NCI-H1092 (cell line): ENCODE measurements at places on chromosomes 16 and 17.

GRCh38 chr17:2140683-2141082 is 85.8 kb downstream of the HIC1 start:
- no peak for DNase-seq

DNA sequence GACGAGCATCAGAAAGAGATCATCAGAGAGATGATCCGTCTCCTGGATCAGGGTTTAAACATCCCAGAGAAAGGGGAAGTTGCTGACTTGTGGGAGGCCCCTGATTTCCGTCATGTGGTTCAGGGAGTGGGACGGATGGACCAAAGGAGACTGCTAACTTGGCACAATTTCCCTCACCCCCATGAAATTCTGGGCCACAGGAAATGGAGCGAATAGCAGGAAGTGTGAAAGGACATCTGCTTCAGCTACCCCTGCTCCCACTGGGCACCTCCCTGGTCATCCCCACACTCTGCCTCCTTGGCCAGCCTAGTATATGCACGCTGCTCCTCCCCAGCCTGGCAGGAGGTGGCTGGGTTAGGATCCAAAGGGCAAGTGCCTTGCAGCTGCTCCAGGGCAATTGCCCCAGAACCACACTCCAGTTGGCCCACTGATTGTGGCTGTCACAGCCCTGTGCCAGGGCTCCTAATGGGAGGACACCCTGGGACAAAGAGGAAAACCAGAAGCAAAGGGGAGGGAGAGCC is 1.3 kb downstream of the ARRB2 start:
- no peak for DNase-seq

DNA sequence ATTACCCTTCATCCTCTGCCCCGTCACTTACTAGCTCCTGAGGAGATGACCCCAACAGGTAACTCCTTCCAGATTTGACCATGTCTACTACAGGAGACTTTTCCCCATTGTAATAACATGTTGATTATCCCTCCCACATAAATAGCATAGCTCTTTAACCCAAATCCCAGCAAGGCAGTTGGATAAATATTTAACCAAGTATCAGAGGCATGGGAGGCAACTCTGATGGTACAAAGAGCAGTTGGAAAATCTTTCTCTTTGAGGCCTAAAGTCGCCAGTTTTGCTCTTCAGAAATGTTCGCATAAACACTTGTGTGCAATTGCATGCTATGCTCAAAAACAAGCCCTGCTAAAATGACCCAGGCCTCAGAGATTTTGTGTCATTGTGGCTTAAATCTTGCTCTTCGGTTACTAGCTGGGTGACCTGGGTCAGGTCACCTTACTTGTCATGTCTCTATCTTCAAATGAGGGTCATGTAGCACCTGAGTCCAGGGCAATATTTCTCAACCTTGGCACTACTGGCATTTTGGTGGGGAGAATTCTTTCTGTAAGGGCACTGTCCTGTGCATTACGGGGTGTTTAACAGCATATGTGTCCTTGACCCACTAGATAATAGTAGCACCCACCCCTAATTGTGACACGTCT is 48.8 kb downstream of the HSD17B2 start:
- DNase-seq = no peak

DNA sequence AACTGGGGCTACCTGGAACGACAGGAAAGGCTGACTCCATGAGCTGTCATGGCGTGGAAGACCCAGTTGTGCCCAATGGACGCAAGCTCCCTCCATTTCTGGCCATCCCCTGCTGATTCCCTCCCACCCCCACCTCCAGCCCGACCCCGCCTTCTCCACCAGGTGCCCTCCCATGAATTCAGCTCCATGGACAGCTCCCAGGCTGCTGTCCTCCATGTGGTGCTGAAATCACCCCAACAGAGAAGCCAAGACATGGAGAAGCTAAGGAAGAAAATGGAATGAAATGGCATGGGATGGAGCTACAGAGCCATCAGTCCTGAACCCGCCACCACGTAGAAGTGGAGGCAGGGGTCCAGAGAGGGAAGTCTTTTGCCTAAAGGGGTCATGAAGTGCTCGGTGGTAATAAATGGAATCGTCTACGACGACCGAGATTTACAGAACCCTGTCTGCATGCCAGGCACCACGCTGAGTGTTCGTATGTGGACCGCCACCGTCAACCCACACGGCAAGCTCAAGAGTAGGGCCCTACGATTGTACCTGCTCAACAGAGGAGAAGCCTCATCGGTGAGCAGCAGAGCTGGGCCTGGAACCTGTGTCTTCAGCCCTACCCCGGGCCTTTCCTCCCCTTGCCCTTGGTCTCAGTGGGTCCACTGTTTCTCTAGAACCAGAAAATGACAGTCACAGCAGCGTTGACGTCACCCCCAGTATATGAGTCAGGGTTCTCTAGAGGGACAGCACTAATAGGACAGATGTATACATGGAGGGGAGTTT is 9.3 kb upstream of the ZC3H18 start:
- DNase-seq = no peak

GRCh38 chr17:29155227-29155965 is 24.8 kb downstream of the MYO18A start:
- no peak for DNase-seq

GRCh38 chr16:89122322-89122851 is 28.7 kb downstream of the ACSF3 start:
- DNase-seq = peak; percentile 52

DNA sequence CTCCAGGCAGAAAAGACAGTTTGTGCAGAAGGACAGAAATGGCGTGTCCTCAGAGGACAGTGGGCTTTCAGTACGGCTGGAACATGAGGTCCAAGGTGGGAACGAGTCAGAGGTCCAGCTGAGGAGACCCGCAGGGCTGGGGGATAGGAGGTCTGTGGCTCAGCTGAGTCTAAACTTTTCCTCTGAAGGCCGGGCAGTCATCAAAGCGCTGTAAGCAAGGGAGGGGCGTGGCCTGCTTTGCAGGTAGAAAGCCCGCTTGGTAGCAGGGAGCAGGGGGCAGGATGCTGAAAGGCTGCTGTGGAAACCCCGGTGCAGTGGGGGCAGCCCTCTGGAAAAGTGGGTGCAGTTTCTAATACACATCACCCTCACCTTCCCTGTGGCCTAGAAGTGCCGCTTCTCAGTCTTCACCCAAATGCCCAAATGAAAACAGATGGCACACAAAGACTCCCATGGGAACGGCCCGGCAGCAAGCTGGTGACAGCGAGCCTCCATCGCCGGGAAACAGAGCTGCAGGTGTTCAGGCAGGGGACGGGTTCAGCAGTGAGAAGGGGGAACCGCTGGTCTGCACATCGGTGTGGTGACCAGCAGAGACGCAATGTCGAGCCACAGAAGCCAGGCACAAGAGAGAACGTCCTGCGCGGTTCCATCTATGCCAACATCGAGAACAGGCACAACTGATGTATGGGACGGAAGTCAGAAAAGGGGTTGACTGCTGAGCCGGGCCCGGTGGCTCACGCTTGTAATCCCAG is 12.2 kb upstream of the OSGIN1 start:
- DNase-seq = no peak

- DNase-seq = no peak
Observed at GRCh38 chr16:85844786-85845185, 45.3 kb downstream of the COX4I1 start.

DNA sequence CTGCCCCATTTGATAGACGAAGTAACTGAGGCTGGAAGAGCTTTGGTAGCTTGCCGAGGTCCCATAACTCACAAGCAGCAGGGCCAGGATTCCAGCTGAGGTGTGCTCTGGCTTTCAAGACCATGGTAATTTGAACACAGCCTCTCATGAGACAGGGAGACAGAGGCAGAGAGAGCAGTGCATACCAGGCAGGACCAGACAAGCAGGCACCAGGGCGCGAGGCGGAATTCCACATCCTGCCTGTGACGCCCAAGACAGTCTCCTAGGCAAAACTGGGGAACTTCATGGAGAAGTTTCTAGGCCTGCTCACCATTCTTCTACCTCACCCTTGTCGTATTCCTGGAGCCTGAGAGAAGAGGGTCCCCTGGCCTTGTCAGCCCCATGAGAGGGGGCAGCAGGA is 19.2 kb downstream of the SDK2 start:
- no peak for DNase-seq

DNA sequence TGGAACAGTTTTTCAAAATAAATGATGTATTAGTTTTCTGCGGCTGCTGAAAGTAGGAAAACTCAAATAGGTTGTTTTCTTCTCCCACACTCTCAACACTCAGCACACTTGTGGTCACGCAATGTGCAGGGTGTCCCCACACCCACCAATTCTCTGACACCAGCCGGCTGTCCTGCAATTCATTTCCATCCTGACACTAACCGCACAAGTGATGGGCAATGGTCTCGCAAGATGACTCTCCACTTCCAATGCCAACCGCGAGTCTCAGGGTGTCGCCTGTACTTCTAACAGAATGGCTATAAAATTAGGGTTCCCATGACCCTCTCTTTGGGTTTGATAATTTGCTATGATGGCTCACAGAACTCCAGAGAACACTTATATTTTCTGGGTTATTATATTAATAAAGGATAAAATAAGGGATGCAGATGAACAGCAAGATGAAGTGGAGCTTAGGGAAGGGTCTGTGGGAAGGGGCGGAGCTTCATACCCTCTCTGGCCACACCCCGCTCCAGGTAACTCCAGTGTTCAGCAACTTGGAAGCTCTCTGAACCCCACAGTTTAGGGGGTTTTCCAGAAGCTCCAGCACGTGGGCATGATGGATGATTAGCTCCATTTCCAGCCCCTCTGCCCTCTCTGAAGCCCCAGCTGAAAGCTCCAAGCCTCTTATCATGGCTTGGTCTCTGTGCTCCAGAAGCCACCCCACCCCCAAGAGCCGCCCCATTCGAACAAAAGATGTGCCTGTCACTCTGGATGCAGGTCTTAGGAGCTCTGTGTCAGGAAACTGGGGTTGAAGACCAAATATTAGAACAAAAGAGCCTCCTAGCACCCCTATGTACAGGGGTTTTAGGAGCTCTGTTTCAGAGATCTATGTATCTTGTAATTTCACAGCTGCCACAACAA is 19.8 kb downstream of the TAF1C start:
- no peak for DNase-seq
